Adrenal gland (tissue), 19 donors: ENCODE measurements at places on chromosomes 2 and 18.

- no peak for DNase-seq
Observed at GRCh38 chr2:212811036-212811805, 272.6 kb upstream of the ERBB4 start.

DNA sequence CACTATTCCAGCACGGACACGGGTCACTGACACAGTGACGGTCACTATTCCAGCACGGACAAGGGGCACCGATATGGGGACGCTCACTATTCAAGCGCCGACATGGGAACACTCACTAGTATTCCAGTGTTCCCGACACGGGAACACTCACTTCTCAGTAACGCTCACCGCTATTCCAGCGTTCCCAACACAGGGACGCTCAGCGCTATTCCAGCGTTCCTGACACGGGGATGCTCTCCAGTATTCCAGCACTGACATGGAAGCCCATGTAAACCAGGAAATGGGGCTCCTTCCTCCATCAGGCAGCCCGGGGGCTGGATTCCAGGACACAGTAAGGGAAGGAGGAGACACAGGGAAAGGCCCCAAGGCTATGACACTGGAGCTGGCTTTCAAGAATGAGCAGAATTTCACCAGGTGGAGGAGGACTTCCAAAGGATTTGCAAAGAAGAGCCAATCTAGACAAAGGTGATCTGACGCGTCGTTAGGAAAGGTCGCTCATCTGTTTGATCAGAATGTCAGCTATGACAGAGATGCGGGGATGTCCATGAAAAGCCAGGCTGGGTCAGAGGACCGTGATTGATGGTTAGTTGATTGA, 196.1 kb downstream of the EIPR1 start:
- no peak for DNase-seq

GRCh38 chr2:99888617-99889016, 253.8 kb downstream of the AFF3 start:
- no peak for DNase-seq

- no peak for DNase-seq
Observed at GRCh38 chr2:103781313-103781712, 1019.5 kb downstream of the TMEM182 start.

DNA sequence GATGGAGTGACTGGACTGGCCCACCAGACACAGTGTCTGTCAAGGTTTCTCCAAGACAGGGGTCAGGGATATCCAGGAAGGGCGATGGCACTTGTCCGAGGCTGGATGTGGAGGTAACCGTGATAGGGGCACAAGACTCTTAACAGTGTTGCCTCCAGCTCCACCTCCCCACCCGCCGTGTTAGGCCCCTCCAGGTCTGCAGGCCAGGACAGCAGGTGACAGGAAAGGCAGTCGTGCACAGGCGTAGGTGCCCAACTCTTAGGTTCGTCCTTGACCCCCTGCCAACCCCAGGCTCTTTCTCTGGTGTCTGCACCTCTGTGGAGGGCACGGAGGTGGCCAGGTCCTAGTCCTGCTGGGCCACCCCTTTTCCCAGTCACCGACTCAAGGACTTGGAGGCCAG, 10.1 kb downstream of the ITM2C start:
- DNase-seq = peak; percentile 9
